Kidney capillary endothelial cell (primary cell): ENCODE measurements at places on chromosomes 1 and 21.

DNA sequence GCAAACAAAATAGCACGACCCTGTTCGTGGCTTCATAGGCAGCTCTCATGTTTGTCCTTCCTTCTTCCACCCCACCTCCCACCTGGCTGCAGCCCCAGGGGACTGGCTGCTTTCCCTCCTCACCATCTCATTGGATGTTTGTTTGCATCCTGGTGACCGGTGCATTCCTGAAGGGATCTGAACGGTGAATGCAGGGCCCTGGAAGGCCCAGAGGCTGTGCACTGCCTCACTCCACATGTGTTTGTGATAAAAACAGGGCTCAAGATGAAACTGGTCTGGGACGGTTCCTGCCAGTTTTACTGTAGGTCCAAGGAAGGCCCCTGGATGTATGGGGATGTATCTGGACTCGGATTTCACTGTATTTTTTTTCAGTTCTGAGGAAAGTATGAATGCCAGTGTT is 42.8 kb downstream of the CNN3 start:
- no peak for DNase-seq

GRCh38 chr1:6322161-6322560 is 61.3 kb upstream of the GPR153 start:
- no peak for DNase-seq

DNA sequence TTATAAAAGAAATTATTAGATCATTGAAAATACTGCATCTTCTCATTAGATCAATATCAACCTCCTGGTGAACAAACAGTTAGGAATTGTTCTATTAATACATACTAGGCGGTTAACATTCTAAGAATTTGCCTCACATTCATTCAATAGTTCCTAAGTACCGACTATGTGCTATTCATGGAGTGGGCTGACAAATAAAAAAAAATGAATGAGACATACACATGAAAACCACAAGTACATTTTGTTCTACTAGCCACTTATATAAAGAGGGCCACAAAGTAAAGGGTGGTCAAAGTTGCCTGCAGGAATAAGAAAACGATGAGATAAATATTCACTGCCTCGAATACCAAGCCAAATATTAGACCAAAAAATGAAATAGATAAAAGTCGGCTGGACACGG is 294.4 kb downstream of the SDCCAG8 start:
- DNase-seq, result no peak

DNA sequence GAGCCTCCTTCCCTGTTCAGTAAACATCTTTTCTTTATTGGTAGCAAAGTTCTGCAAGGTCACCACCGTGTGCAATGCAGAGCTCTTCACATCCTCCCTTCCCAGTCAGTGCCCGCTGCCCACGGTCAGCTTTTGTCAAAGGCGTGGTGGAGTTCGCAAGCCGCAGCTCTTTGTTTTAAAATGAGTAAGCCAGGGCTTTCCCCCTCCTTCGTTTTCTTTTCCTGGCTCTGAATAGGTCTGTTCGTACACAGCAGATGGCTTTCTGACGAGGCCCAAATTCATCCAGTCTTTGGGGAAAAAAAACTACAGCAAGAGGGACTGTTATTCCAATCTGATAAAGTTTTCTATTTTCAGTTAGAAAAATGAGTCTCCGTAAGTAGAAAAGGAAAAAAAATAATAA is 153.2 kb downstream of the LRIG2 start:
- DNase-seq, result no peak

DNA sequence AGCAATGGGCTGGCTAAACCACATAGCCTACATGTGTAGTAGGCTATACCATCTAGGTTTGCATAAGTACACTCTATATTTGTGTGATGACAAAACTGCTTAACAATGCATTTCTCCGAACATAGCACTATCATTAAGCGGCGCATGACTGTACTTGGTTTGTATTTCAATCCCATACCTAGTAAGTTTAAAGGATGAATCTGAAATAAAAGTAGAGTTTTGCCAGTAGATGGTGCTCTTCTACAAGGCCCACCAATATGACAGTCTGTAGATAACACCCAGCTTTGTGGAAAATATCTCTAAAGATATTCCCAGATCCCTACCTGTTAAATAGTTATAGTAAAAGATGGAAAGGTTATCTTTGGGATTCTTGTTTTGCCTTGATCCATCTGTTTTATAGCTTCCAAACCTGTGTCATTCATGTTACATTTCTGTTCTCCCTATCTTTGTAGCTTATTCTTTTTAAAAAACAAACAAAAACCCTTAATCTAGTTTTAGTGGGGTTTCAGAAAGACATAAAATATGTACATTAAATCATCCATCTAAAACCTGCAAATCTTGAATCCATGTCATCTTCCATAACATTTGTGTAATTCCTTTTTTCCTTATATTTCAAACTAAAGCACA is 33.9 kb upstream of the ASPM start:
- DNase-seq, result peak; percentile 45

DNA sequence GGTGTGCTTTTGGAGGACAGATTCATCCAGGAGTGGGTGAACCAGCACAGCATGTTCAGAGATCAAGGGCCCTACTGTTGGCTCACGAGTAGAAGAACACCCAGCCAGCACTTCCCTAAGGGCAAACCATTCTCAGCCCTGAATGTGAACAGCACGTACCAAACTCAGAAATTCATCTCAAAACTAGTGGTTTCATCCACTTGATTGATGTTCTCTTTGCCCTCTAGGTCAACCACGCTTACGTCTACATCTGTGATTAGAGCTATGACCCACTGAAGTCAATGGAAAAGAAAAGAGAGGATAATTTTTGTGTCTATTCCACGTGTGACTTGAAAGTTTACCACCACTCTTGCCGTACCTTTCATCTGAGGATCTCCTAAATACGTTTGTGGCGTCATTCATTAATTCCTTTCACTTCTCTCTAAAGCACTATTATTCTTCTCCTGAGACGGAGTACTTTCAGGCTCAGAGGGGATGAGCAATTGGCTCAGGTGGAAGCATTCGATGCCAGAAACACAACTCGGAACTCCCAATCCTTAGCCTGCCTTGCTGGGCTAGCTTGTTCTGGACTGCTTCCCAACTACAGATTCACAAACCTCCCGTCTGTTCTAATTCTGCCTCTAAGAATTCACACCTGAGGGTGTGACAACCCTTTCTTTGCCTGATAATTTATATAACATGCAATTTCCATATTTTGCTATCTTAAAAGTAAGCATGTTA is 57.3 kb upstream of the HIVEP3 start:
- no peak for DNase-seq

DNA sequence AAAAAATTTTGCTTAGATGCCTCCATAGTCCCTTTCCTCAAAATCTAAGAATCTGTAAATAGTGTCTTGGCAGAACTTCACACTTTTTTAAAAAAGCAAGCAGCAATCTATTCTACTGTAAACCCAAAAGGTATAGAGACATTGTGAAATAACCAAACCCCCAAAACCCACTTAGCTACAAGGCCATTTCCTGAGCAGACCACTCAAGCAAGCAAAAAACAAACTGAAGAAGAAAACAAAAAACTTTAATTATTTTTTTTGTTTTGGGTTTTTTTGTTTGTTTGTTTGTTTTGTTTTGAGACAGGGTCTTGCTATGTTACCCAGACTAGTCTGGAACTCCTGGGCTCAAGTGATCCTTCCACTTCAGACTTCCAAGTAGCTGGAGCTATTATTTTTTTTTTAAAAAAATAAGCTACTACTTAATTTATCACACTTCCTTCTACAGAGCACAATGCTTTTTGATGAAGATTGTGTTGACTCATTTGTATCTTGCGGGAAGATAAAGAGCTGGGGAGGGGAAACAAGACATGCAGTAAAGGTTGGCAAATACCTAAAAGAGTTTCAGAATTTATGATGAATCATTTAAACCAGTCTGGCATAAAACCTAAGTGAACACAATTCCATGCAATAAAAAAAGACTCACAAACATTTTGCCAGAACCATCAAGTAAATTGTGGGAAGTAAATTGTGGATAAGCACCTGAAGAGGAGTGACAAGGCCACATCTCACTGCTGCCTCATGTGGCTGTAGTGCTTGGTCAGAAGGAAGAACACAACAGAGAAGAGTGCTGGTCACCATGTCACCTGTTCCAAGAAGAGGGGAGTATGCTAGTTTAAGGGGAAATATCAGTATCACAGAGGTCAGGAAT is 2.7 kb upstream of the PTPN22 start:
- DNase-seq, result peak; percentile 37

DNA sequence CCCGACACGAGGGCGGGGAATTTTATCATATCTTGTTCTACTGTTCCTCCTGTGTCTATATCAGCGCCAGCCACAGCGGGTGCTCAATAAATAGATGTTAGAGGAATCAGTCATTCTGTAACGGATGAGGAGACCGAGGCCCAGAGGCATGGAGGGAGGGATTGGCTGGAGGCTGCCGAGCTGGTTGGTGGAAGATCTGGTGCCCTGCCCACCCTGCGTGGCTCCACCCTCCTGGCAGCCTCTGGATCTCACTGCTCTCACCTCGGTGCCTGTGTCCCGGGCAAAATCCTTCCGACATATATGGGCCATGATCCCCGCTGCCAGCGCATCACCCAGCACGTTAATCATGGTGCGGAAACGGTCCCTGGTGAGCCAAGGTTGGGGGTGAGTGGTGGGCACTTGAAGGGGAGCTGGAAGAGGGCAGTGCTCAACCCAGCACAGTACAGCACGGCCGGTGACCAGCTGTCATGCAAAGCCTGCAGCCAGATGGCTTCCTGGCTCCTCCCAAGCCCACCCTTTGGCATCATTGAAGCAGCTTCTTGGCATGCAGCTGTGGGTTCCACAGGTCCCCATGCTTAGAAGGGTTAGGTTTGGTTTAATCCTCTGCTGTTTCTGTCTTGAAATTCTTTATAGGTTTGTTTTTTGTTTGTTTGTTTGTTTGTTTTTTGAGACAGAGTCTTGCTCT is 26.7 kb downstream of the PODN start:
- no peak for DNase-seq

- DNase-seq, result no peak
Measured at GRCh38 chr1:26160527-26161414, 1.9 kb downstream of the FAM110D start.

- peak; percentile 51 for DNase-seq
Measured at GRCh38 chr1:186985889-186986491, 157.2 kb downstream of the PLA2G4A start.

- DNase-seq, result no peak
Measured at GRCh38 chr1:12621346-12622335, 3.6 kb upstream of the DHRS3 start.

GRCh38 chr1:8699679-8700078 is 117.8 kb downstream of the RERE start:
- DNase-seq, result no peak

GRCh38 chr1:87024936-87025540 is 110.6 kb downstream of the HS2ST1 start:
- DNase-seq, result peak; percentile 32

DNA sequence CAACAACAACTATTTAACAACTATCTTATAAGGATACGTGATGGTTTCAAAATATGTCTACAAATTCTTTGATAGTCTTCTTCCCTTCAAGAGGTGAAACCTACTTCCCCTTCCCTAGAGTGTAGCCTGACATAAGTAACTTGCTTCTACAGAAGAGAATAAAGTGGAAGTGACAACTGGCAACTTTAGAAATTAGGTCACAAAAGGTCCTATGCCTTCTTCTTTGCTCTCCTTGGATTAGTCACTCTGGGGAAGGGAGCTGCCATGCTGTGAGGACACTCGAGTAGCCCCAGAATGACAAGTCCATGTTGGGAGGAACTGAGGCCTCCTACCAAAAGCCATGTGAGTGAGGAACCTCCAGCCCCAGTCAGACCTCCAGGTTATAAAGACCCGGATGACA is 19.2 kb downstream of the EFCAB14 start:
- no peak for DNase-seq

- no peak for DNase-seq
Measured at GRCh38 chr1:170685166-170685565, 21.2 kb downstream of the PRRX1 start.

DNA sequence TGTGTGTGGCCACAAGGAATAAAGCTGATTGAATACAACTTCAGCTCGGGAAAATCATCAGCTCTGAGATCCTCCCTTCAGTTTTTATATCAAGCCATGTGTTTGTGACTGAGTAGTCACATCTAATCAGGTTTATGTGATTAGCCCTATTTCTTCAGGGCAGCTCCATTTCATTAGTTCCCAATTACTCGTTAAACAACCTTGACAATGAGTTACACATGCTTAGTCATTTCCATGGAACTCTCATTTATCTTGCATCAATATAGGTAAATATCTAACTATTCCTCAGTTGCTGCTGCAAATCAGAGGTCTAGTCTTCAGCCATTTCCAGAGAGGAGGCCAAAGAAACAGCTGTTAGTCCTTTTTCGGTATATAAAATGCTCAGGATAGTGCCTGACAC is 16.3 kb downstream of the CRB1 start:
- DNase-seq, result no peak

DNA sequence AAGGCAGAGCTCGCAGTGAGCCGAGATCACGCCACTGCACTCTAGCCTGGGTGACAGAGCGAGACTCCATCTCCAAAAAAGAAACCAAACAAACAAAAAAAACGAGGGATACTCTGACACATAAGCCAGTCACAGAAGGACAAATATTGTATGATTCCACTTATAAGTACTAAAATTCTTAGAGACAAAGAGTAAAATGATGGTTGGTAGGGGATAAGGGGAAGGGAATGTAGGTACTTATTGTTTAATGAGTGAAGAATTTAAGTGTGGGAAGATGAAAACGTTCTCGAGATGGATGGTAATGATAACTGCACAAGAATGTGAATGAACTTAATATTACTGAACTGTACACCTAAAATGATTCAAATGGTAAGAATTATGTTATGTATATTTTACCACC is 66.7 kb upstream of the GUCA2A start:
- DNase-seq, result no peak

GRCh38 chr21:26070822-26071425 is 99.6 kb downstream of the APP start:
- DNase-seq, result peak; percentile 23

GRCh38 chr1:245179706-245180105 is 24.9 kb downstream of the KIF26B start:
- no peak for DNase-seq

DNA sequence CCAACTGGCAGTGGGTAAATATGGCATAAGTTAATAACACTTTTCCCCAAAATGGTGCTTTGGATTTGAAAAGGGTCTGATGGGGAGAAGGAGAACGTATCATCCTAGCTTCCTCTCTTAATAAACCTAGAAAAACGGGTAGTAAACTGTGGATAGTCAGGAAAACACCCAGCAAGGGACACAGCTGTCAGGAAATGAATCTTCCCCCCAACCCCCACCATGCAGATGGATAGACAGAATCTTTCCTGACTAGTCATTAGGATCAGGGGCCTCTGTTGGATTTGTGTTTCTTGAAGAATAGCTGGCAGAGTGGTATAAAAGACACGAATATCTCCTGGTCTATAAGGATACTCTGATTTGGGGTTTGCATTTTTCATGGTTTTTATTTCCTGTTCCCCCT is 22.5 kb upstream of the LAX1 start:
- peak; percentile 28 for DNase-seq

DNA sequence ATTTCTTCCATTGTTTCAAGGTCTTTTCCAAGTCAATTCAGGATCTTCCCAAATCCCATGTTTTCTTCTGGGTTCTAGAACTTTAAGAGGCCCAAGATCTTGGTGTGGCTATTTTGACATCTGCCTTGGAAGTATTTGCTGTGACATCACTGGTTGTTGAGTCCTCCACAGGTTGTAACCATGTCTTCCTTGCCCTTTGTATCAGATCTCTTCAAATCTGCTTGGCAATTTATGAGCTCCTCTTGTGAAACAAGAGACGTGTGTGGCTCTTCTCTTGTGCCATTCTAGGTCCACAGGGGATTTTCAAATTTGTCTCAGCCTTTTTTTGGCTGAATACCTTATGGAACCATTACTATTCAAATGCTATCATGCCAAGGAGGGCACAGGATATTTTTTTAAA is 60.3 kb upstream of the KCNK2 start:
- DNase-seq, result no peak

- DNase-seq, result no peak
Measured at GRCh38 chr1:61579802-61580201, 145.1 kb downstream of the TM2D1 start.
